ENCODE measurements at places on chromosomes 16 and 17. TPM values are rescaled to one million over a fixed set of nuclear protein-coding genes. Genes with fewer than 3 reads are reported as not detected.

The CCL16 gene
- not detected for total RNA-seq

The APOH gene
- not detected for total RNA-seq

The FBXL19 gene
- total RNA-seq, result 14.0 TPM

The RND2 gene
- total RNA-seq, result 0.26 TPM

The ARSG gene
- 0.35 TPM for total RNA-seq

The GDPD1 gene
- 0.12 TPM for total RNA-seq

The PIPOX gene
- 1.1 TPM for total RNA-seq

The FBXL16 gene
- total RNA-seq, result 0.93 TPM

The ALOX15 gene
- 10.5 TPM for total RNA-seq

The CHST6 gene
- total RNA-seq, result 0.70 TPM

The UTP18 gene
- total RNA-seq, result 24.6 TPM

The KRTAP1-4 gene
- not detected for total RNA-seq

The P2RX5 gene
- 0.58 TPM for total RNA-seq

The HP gene
- total RNA-seq, result 24.3 TPM

The TBC1D3E gene
- not detected for total RNA-seq

The MMP15 gene
- 8.1 TPM for total RNA-seq

The DNAI2 gene
- total RNA-seq, result not detected

The MYH13 gene
- 0.47 TPM for total RNA-seq

The CDYL2 gene
- 2.9 TPM for total RNA-seq

All from pericardium fibroblast (primary cell).